B cell (primary cell): ENCODE measurements at places on chromosomes 13 and 19.
A peak's percentile ranks its signal among the peaks of the same experiment; 100 is the strongest.

- no peak for DNase-seq
Measured at GRCh38 chr19:7926727-7927604, 1.0 kb upstream of the CTXN1 start.

DNA sequence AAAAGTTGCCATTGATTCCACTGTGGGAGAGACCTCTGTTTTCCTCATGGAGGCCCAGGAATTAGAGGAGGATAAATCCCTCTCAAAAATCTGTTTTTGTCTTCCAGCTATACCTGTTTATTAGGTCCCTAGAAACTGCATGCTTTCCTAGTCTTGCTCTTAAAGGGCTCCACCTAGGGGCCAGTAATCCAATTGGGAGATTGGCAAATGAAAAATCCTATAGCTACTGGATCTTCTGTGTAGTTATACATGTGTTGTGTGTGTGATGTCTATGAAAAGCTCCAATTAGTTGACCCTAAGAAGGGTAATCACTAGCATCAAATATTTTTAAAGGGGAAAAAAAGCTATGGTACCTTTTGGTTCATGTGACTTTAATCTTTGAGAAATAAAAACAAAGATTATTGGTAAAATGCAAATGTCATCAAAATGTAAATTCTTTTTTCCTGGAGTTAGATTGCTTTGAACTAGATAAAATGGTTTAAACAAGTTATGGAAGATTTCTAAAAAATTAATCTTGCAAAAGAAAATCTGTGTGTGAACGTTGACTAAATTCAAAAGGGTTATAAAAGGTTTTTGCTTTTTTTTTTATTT lies 63.4 kb upstream of the C1QTNF9B start:
- peak; percentile 23 for DNase-seq

GRCh38 chr13:80336776-80337287 lies 4.1 kb downstream of the SPRY2 start:
- DNase-seq = no peak

DNA sequence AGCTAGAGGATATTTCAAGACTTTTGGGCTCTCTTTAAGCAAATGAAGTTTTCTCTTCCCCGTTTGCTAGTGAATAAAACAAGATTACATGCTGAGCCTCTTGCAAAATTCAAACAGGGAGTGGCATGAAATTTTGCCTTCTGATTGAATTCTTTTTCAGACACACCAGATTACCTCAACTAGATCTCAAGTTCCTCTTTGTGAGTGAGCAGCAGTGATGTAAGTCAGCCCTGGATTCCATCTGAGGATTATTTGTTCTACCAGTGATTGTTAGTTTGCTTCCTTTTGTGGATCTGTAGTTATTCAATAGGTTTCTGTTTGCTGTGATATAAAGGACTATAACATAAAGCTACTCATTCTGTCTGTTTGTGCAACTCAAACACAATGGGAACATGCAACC lies 407.7 kb downstream of the LMO7 start:
- no peak for DNase-seq

DNA sequence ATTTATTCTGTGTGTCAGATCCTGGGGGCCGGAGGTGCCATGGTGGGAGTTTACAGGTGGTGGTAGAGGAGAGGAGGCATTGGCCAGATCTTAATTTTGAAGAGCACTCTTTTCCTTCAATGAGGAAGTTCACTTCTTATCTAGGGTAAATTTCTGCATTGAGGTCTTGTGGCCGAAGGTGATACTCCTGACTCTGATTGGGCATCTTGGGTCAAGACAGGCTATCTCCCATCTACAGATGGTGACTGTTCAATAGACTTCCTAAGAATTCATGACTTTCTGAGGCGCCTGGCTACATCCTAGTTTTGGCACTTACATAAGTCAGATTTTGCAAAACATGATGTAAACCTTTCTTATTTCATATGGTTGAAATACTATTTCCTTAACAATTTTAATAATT lies 135.2 kb downstream of the SUCLA2 start:
- DNase-seq = no peak

- no peak for DNase-seq
Measured at GRCh38 chr13:36789061-36789460, 30.0 kb upstream of the RFXAP start.

DNA sequence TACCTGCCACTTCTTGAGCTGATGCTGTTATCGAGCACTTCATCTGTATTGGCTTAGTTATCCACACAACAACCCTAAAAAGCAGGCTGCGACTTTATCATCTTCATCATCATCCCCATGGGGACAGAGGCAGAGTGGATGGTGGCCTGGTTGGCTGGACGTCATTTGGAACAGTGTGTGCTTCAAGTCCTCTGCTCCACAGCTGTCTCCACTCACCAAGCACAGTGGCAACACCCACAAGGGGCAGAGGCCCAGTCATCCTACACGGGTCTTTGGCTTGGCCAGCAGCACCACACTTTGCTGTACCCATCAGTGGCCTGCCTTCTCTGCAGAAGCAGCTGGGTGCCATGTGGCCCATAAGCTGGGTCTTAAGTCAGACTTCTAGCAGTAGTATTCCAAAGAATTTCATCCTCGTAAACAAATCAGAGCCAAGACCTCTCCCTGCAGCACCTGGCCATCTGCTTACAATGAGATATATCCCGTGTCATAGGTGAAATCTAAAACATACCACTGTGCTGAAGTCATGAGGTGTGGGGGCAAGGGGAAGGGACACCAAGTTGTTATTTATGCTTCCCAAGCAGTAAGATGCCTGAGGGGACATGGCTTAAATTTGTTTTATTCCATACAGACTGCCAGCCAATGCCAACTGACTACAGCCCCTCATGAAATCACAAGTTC lies 47.9 kb upstream of the EPHX3 start:
- DNase-seq = no peak

GRCh38 chr13:46184277-46184699 lies 2.3 kb upstream of the LCP1 start:
- DNase-seq = peak; percentile 88

GRCh38 chr13:23752111-23753001 lies 136.8 kb downstream of the MIPEP start:
- no peak for DNase-seq

DNA sequence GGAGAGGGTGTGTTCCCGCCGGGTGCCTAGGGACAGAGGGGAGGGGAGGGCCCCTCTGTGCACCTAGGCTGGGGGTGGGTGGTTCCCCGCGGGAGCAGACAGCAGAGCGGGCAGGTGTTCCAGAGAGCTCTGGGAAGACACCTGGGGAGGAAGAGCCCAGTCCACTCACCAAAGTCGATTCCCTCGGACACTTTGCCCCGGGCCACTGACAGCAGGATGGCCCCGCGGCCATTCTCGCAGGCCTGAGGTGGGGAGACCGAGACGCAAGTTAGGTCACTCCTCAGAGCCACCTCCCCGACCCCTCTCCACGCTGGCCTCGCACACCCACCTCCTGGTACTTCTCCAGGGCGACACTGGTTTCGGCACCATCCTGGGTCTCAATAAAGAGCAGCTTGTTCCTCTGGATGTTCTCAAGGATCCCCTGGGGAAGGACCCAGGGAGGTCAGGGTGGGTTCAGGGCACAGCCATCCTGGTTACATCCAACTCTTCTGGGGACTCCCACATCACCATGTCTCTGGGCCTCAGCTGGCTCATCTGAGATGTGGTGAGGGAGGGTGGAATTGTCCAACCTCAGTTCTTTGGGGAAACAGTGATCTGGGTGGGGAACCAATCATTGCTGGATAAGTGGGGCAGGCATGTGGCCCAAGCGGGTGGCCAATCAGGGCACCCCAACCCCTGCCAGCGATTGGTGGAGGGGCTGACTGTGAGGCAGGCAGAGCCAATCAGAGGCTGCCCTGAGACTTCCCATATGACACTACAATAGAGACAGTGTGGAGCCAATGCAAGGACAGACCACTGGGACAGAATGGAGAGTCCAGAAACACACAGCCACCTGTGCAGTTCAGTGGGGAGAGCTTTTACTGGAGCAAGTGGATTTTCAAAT lies 12.6 kb downstream of the KLC3 start:
- DNase-seq = no peak

GRCh38 chr13:77729502-77730221 lies 32.2 kb downstream of the SLAIN1 start:
- DNase-seq = no peak

GRCh38 chr19:39321117-39321831 lies 611 bp upstream of the LRFN1 start:
- peak; percentile 28 for DNase-seq

- no peak for DNase-seq
Measured at GRCh38 chr13:113413898-113414282, 39.4 kb downstream of the ADPRHL1 start.

- peak; percentile 82 for DNase-seq
Measured at GRCh38 chr19:42363614-42364346, 26.3 kb downstream of the CNFN start.

GRCh38 chr13:103002279-103002678 lies 63.9 kb downstream of the SLC10A2 start:
- DNase-seq = no peak

GRCh38 chr13:38264363-38265131 lies 85.1 kb upstream of the UFM1 start:
- no peak for DNase-seq

DNA sequence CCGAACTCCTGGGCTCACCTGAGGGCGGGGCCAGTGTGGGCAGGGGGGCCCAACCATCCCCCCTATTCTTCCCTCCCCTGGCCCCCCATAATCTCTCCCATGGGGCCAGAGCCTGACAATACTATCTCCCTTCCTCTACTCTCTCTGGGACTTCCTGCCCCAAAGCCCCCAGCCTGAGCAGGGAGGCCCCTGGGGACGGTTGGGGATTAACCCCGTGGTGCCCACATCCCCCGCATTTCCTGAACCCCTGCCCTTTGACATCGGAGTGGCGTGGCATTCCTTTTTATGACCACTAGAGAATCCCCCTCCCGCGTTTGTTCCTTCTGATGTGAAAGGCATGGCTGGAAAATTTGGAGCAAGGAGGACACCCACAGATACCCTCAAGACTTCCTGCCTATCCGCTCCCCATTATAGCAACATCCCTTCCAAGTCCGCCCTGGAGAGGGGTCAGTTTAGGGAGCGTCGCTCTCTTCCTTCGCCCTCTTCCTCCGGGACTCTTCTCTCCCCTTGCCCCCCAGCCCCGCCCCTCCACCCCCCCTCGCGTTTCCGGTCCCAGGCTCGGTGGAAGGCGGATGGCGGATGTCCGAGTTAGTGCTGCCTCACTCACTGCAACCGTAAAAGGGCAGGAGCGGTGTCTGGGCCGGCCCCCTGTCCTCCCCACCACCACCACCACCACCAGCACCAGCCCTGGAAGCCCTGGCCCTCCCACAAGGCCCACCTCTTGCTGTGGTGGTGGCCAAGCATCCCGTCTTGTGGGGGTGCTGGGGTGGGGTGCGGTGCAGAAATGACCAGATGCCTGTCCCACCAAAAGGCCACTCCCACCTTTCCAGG lies 1.8 kb downstream of the VASP start:
- DNase-seq = peak; percentile 66

GRCh38 chr13:20264271-20265018 lies 32.3 kb upstream of the GJB6 start:
- no peak for DNase-seq

DNA sequence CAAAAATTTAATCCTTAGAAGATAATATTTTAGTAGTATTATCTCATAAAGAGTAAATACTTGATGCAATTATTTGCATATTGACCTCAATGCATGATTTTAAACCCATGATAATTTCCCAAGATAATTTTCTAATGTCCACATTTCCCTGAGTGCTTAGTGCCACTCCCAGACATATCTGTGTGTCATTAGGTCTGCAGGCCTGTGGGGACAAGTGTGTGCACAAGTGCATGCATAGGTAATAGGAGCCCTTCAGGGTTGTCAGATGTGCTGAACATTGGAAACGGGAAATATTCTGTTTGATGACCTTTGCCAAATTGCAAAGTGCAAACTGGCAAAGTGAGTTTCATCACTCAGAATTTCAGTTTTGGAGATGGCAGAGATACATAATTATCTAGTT lies 369.9 kb downstream of the KLF5 start:
- DNase-seq = no peak

DNA sequence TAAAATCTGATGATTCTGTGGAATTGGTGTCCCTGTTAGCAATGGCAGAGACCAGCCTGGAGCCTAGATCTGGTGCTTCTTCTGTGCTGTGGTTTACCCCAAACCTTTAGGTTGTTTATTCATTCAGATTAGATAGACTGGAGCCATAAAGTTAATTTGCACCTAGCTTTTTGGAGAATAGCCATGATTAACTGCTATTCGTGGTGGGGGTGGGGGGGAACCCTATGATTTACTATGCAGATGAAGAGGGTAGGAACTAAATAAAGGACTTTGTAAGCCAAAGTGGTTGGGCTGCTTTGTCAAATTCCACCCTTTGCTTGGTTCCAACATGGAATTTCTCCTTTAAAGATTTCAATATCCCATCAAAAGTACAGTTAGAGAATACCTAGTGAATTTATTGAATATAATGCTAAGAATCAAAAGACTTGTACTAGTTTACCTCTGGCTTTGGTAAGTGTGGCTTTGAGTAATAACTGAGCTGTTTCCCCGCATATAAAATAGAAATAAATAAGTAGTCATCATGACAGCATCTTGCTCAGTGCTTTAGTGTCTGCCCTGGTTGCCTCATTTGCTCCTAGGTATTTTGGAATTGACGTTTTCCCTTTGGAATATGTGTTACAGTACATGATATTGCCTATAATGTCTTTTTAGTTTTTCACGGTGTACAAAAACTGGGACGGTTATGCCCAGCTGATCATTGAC lies 27.6 kb downstream of the SKA3 start:
- DNase-seq = no peak

- no peak for DNase-seq
Measured at GRCh38 chr13:75514080-75514995, 23.3 kb downstream of the COMMD6 start.

GRCh38 chr13:21371011-21371410 lies 88.1 kb downstream of the ZDHHC20 start:
- DNase-seq = no peak

DNA sequence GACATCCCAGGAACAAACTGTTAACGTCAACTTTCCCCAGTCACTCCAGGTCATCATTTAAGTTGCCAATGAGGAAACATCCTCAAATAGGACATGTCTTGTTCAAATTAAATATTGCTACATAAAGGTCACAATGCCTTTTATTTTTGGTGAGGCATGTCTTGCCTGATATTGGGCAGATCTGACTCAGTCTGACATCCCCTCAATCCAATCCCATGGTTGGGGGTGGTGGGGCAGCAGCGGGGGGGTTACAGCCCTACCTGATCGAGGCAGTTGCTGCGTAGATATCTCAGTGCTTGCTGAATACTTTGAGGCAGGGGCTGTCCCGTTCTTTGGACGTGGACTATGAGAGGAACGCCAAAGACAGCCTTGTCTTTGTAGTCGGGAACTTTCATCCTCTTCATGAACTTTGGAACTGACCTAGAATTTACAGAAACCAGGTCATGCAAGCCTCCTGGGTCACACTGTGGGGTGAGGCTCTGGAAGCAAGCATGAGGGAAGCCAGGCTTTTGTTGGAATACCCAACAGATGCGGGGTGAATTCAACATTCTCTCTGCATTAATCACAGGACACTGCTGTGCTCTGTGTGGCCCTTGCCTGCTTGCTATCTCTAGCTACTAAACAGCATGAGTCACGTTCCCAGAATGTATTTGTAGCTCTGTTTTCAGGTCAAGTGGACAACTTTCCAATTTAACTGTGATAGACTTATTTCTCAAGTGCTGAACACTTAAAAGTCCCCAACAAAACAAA lies 109.8 kb downstream of the KL start:
- no peak for DNase-seq
